Fibroblast of pulmonary artery (primary cell): ENCODE measurements at places on chromosomes 3 and 15.

GRCh38 chr3:100782906-100783305, 73.6 kb downstream of the TFG start:
- no peak for DNase-seq

GRCh38 chr15:80804970-80805495, 25.9 kb downstream of the CEMIP start:
- DNase-seq = no peak

- no peak for DNase-seq
Measured at GRCh38 chr3:155178810-155179436, 98.8 kb downstream of the MME start.

DNA sequence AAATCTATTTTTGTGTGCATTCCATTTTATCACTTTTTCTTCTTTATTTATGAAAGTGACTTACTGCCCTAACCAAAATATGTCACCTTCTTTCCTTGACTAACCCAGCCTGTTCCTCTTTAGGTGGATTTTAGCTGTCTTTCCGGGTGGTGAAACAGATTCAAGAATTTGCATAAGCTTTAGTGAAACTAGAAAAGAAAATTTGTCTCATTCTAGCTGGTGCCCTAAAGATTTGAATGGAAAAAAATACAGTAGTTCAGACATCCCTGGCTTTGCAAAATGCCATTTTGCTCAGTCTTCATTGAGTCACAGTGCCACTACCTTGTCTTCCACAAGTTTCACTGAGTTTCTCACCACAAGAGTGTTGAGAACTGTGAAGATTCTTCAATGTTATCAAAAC, 28.2 kb upstream of the CCDC50 start:
- no peak for DNase-seq

- no peak for DNase-seq
Measured at GRCh38 chr3:11405323-11405722, 133.1 kb downstream of the ATG7 start.

- DNase-seq = peak; percentile 84
Measured at GRCh38 chr3:141913150-141913811, 36.8 kb downstream of the ATP1B3 start.

DNA sequence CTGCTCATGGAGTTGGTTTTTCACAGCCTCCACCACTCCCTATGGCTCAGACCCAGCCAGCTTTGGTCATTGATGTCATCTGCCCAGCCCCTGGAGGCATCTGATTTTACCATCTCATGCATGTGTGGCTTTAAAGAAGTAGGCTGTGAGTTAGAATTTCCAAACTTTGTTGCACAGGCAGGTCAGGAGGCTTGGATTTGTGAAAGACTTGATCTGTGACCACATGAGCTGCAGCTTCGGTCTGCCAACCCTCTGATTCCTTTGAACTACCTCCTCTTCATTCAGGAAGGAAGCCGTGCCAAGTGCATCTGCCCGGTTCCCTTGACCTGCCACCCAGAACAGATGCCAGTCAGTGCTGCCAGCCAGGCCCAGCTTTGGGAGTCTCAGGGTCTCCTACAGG, 9.2 kb downstream of the CTXND1 start:
- no peak for DNase-seq
